CD4-positive, CD25-positive, alpha-beta regulatory T cell (primary cell): ENCODE measurements at places on chromosomes 2 and 18. TPM values are rescaled to one million over a fixed set of nuclear protein-coding genes. Genes with fewer than 3 reads are reported as not detected.

DNA sequence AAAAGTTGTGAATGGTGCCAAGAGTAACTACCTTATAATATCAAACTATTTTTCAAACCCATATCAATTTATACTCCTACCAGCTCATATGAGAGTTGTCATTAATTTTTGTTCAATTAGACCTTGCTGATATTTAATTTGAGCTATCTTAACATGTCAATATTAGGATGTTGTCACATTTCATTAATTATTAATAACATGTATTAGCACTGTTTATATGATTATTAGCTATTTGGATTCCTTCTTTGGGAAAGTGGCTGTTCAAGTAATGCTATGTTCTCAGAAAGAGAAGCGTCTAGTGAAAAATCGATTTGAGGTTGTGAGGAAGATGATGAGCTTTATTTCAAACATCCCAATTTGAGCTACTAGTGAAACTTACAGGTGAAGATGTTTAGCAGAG, 620.2 kb downstream of the KCNJ3 start:
- no peak for DNase-seq

DNA sequence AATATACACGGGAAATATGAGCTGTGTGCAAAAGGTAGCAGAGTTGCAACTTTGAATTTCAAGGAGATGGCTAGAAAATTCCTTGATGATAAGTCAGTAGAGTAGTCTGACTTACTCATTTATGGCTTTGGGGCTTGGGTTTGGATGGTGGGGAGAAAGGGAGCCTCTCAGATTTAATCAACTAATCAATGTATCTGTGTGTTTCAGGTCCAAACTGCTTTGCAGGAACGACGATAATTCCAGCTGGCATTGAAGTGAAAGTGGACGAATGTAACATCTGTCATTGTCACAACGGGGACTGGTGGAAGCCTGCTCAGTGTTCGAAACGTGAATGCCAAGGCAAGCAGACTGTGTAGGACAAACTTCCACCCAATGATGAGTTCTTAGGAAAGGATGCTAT, 164.6 kb downstream of the VWC2L start:
- DNase-seq, result no peak

DNA sequence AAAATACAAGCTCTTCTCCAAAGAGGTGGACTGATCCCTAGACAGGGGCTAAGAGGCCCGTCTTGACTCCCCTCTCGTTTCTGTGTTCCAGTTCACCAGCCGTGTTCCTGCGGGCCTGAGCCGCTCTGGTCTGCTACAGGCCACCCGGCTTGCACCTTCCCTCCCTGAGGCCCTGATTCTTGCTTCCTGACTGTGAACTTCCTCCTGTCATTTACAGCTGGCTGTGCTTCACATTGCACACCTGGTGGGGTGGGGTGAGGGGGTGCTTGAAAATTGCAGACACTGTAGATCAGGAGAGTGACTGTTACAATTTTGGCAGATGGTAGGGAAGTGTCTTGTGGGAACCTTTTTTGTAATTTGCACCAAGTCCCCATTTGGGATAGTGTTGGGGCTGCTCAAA, 64.4 kb downstream of the TSN start:
- no peak for DNase-seq

- DNase-seq, result no peak
Observed at GRCh38 chr2:102453501-102453900, 19.5 kb upstream of the SLC9A4 start.

DNA sequence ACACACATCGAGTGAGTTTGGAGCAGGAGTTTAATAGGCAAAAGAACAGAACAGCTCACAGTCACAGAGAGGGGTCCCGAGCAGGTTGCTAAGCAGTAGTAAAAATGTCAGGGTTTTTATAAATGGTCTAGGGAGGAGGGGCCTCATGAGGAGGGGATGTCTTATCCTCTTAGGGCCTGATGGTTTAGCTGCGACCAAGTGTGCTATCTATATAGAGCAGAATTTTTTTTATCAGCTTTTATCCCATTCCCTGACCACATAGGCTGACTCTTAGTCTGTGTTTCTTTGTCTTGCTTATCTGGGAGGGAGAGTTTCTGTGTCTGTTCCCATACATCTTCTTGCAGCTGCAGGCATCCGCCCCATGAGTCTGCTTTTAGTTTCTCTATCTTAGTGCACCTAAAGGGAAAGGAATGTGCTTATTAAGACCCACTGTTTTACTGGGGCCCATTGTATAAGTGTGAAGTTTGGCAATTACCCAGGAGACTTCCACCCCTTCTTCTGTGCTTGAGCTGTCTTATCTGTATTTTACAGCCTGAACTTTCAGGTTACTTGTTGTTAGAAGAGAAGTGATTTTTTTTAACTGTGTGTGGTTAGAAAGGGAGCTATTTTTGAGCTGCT, 30.4 kb upstream of the GMCL1 start:
- DNase-seq, result no peak

DNA sequence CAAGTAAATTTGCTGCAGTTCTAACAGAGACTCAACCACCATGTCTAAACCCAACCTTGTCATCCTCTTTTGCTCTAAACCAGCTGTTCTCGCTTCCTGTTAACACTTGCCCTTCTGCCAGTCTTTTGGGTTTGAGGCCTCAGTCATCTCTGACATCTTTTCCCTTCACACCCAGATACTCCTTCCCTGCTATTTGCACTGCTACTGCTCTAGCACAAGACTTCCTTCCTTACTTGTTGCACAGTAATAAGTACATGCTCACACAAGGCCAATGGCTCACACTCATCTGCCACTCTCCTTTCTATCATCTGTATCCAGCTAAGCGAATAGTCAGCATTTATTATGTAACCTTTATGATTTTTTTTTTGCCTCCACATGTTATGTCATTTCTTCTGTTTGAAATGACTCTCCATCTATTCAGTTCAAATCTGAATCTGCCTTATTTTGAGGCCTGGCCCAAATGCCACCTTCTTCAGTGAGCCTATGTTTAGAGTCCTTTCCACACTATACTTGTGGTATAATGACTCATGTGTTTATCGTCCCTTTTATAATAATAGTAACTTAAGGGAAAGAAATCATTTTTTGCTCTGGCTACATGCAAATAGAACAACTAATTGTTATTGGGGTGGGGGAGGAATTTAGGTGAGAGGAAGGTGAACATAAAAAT, 22.5 kb upstream of the CDKL4 start:
- DNase-seq, result no peak

GRCh38 chr2:39511219-39511604, 74.1 kb upstream of the MAP4K3 start:
- DNase-seq, result no peak

DNA sequence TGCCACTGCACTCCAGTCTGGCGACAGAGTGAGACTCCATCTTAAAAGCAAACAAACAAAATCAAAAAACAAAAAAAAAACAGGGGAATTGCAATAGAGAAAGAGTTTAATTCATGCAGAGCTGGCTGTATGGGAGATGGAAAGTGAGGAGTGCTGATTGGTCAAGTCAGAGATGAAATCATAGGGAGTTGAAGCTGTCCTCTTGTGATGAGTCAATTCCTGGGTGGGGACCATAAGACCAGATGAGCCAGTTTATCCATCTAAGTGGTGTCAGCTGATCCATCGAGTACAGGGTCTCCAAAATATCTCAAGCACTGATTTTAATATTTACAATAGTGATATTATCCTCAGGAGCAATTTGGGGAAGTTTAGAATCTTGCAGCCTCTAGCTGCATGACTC, 45.3 kb downstream of the FRZB start:
- no peak for DNase-seq

DNA sequence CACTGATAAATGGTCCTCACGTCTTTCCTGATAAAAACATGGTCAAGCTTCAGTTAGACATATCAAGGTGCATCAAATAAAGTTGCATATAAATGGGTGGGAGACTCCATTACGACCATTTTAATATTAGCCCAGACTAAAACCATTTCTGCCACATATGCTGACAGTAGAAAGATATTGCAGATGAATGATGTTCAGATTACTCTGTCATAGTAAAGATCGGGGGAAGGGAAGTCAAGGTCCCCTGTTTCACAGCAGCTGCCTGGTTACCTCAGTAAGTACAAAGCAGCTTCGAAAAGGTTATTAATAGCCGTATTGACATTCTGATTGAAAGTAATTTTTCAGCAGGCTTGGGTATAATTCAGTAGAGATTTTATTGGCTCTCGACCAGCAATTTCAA, 927.7 kb upstream of the CDH2 start:
- no peak for DNase-seq

DNA sequence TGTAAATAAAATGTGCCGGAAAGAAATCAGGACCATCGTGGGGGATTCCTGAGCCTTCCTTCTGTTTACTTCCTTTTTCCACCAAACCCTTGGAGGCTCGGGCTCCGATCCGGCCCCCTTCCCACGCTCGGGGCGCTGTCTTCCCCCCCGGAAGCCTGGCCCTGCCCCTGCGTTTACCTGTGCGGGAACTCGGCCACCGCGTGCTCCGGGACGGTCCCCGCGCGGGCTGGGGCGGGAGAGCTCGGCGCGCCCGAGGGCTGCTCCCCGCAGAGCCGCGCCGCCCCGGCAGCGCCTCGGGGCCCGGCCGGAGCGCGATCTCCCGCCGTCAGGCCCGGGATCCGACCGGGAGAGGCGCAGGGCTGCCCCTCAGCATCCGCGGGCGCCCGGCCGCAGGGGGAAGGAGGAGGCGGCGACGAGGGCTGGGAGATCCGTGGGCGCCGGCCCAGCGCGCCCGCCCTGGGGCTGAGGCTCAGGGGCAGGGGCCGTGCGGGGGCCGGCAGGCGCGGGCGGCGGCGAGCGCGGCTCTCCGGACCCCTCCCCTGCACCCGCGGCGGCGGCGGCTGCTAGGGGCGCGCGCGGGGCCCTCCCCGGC, 435 bp downstream of the ADCY3 start:
- DNase-seq, result no peak

DNA sequence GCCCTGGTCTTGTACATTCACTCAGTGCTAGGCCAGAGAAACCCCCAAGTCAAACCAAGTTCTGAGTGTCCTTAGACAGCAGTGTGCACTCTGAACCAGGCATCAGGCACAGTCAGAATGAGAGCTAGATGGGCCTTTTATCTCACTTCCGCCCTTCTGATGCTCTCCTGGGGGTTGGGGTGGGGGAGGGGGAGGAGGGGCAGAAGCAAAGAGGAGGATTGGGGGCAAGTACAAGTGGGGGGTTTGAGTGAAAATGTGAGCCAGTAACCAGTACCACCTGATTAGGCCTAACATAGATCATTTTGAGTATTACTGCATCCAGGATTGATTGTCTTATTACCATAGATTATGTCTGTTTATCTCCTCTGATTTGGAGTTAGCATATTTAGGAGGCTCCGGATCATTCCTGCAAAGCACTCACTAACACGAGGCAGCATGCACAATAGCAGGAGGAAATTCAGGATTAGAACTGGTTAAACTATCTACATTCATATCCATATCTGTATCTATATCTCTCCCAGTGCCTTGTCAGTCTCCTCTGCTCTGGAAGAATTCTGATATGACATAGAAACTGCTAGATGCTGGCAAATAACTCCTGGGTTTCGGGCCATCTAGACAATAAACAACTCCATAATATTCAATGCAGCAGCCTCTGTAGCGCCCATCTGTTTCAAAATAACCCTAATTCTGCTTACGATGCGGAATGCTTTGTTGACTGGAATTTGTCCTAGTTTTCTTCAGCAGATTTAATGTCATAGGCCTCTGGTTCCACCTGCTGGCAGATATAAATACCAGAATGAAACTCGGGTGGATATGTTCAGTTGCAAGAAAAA, 149.1 kb downstream of the RHBDD1 start:
- DNase-seq, result no peak

- DNase-seq, result no peak
Observed at GRCh38 chr2:119408221-119408619, 23.4 kb upstream of the TMEM37 start.

- no peak for DNase-seq
Observed at GRCh38 chr2:160336635-160337034, 136.6 kb upstream of the ITGB6 start.

DNA sequence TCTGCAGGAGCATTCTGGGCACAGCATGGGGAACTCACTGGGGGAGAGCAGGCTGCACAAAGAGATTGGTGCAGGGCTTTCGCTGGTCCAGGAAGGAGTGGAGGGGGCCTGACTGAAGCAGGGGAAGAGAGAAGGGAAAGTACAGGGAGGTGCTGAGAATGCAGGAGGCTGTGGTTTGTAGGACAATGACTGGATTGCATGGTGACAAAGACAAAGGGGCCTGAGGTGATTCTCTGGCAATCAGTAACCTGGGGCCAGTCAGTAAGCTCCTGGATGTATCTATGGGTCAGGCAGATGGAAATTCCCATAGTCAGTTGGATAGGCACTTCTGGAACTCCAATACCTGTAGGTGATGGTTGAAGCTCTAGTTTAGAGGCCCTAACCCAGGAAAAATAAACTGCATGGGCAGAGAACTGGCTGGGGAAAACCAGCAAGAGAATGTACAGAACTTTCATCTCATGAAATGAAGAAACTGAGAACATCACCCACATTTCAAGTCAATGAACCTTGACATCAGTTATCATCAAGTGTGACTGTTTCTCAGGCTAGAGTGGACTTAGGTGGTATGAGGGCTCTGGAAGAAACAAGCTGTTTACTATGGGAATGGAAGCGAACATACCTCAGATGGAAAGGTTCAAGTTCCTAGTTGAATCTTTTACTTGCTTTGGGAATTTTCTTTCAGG, 193.2 kb downstream of the TPGS2 start:
- DNase-seq, result no peak

DNA sequence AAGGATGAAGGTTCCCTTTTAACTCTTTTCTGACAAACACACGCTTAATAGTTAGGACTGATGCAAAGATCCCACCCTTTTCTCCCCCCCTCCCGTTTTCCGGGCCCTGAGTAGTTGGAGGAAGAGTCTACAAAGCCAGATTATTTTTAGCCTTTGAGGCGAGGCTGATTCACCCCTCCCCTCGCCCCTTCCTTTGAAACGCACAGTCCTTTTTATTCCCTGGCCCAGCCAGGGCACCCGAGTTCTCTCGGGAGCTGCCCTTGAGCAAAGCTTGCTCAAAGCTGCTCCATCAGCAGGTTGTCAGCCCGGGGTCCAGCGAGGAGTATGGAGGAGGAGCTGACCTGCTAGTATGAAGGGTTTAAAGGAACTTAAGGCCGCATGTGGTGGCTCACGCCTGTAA, 47.1 kb upstream of the SPRED2 start:
- no peak for DNase-seq

GRCh38 chr18:34794348-34794747, 84.2 kb downstream of the DTNA start:
- DNase-seq, result no peak

GRCh38 chr2:225040142-225040541, 2.1 kb downstream of the DOCK10 start:
- no peak for DNase-seq

GRCh38 chr2:57885742-57886141, 160.9 kb upstream of the VRK2 start:
- no peak for DNase-seq

Gene PARD6G
- 0.48 TPM for polyA plus RNA-seq

Gene TEKT4
- not detected for polyA plus RNA-seq

Gene CRYBA2
- polyA plus RNA-seq, result not detected

Gene ADAM17
- 12.8 TPM for polyA plus RNA-seq

Gene SLC9A2
- not detected for polyA plus RNA-seq

Gene CYRIA
- polyA plus RNA-seq, result 0.25 TPM

Gene SIX3
- polyA plus RNA-seq, result not detected
